ENCODE measurements at places on chromosomes 4 and X. TPM values are rescaled to one million over a fixed set of nuclear protein-coding genes. Genes with fewer than 3 reads are reported as not detected.

DNA sequence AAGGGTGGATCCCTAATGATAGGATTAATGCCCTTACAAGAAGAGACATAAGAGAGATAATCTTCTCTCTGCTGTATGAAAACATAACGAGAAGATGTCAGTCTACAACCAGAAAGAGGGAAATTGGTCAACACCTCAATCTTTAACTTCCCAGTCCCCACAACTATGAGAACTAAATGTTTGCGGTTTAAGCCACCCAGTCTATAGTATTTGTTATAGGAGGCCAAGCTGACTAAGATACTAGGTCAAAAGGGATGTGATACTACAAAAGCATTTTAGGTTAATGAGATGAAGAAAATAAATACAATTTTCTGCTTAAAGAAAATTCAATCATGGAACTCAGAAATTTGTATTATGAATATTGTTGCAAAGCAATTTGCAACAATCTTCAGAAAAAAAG is 55.4 kb upstream of the LHFPL1 start:
- no peaks in the 10 kb centered on the region for H3K4me1 ChIP-seq
- no peaks in the 10 kb centered on the region for H3K36me3 ChIP-seq
- H3K4me3 ChIP-seq = no peak overlapping the region
- no peak overlapping the region for H3K27ac ChIP-seq
- no peak for DNase-seq

- H3K36me3 ChIP-seq = no peaks in the 10 kb centered on the region
- no peak overlapping the region for H3K27ac ChIP-seq
- DNase-seq = no peak
- H3K27me3 ChIP-seq = no peaks in the 10 kb centered on the region
- H3K4me1 ChIP-seq = peaks cover 12% of the 10 kb centered on the region
- no peak overlapping the region for H3K4me3 ChIP-seq
Measured at GRCh38 chr4:8307121-8307520, 37.6 kb downstream of the HTRA3 start.

Gene FAM241A
- total RNA-seq = 2.1 TPM

- H3K27me3 ChIP-seq = no peaks in the 10 kb centered on the region
- DNase-seq = no peak
- H3K36me3 ChIP-seq = no peaks in the 10 kb centered on the region
- no peak overlapping the region for H3K27ac ChIP-seq
Measured at GRCh38 chr4:154039435-154040343, 250.8 kb upstream of the SFRP2 start.

GRCh38 chrX:1086444-1087409 is 125.7 kb downstream of the CRLF2 start:
- H3K36me3 ChIP-seq = no peaks in the 10 kb centered on the region
- H3K4me3 ChIP-seq = no peak overlapping the region
- H3K27ac ChIP-seq = no peak overlapping the region
- no peaks in the 10 kb centered on the region for H3K4me1 ChIP-seq

Gene UGT2B10
- total RNA-seq = not detected

Data from SJSA1 (cell line).